ENCODE measurements at places on chromosomes 4 and X.

DNA sequence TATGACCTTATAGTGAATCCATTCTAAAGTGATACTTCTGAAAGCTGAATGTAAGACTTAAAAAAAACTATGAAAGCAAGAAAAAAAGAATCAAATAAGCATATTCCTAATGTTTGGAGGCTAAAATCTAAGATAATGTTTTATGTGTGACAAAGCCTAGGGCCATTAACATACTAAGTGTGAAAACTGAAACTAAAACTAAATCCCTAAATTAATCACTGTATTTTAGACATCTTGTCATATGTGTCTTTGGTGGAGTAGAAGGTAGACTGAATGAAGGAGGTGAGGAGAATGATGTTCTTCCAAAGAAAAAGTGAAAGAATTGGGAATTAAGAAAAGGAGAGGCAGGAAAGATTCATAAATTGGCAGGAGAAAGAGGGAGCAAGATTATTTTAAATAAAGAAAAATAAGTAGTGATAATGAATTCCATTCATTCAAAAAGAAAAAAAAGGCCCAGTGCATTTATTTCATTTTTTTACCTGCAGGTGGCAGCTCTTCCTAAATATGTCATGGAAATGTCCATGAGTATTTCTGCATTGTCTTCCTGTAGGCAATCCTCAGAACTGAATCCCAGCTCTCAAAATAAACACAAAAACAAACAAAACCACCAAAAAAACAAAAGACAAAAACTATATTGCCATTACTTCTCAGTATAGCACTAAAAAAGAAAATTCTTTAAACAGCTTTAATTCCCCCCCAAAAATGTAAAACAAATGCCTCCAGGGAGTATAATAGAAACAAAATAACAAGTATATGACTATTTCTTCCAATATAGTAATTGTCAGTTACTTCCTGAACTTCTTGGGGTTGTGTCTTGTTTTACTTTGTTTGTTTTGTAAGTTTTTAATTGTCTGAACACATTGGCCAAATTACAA, 17.0 kb upstream of the AP1AR start:
- no peak for DNase-seq

DNA sequence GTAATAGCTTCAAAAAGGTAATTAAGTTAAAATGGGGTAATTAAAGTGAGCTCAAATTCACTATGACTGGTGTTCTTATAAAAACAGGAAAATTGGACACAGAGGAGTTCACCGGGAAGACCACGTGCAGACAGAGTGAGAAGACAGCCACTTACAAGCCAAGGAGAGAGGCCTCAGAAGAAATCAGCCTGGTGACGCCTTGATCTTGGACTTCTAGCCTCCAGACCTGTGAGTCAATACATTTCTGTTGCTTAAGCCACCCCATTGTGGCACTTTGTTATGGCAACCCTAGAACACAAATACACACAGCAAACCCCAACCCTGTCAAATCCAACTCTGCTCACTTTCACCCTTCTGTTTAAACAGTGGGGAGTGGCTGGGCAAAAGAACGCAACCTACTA, 4.1 kb upstream of the CD38 start:
- no peak for DNase-seq

DNA sequence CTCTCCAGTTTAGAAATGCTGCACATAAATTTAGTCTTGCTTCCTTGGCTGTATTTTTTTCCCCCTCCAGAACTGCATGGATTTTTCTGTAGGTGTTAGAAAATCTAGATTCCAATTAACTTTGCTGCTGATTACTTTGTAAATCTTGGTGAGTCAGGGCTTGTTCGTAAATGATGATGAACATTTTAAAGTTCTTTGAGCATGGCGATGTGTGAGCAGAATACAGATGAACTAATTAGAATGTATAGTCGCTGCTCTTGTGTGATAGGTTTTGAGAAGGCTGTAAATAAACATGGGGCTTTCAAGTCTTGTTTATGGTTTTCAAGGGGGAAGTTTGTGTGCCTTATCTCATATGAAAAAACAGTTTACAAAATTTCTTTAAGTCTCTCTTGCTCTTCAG, 23.3 kb downstream of the LIMCH1 start:
- no peak for DNase-seq

GRCh38 chr4:112277220-112277619, 8.5 kb downstream of the TIFA start:
- DNase-seq: no peak

GRCh38 chr4:87192145-87192919, 28.1 kb downstream of the KLHL8 start:
- no peak for DNase-seq

- no peak for DNase-seq
These were observed 5.8 kb downstream of the RPS4X start for GRCh38 chrX:72271091-72271788.

DNA sequence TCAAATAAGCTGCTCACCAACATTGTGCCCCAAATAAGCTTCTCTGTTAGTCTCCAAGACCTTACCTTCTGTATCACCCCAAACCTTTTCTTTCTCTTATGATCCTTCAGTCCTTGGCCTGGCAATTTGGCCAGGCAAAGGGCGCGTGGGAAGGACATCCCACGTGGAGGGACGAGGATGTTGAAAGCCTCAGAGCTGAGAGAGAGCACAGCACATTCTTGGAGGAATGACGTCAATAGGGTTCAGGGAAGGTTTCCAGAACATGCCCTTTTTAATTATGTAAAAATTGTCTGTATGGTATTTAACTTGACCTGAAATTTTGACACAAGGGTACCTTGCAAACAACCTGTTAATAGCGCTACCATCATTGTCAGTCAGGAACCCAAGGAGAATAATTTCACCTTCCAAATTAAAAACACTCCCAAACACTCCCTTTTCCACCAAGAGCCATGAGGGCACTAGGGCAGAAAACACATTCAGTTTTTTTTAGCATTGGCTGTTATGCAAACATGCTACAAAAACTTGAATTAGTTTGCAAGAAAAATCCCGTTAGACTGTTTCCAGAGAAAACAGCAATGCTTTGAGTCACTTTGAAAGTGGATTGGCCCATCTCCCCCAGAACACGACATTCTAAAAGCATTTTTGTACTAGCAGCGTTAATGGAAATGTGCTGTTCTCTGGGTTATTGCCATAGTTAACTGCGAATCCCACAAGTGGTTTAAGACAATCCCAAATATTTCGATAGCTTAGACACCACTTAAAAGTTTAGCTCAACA, 183.2 kb upstream of the PUDP start:
- DNase-seq: peak; percentile 91

DNA sequence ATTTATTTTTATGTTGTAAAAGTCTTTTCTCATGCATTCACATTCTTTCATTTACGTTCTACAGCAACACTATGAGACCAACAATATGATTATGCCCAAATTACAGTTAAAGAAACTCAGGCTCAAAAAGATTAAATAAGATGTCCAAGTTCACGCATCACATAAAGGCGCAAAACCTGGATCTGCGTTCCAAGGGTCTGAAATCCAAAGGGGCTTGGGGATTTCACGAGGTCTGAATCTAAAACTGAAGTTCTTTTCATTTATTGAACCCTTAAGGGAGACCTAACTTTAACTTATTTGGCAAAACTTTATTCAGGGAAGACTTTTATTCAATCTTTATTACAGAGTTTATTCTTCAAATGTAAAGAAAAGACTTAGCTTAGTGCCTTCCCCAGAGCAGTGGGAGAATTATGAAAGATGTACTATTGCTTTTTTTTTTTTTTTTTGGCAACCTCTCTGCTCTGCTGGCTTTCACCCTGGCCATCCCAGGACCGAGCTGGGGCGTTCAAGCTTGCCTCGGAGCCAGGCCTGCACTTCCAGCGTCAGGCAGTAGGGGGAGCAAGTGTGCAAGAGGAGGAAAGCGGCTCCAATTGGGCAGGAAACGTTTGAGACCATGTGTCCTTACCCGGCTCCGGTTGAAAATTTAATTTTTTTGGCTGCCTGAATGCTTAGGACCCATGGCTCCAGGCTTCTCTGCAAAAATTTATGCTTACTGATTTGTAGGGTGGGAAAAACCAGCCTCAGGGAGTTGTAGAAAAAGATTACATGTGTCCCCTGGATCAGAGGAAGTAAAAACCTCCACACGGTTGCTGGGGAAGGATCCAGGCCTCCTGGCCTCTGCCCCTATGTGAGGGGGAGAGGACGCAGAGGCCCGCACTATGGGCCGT, 344.3 kb upstream of the KLF3 start:
- peak; percentile 69 for DNase-seq

GRCh38 chrX:70289168-70289792, 447 bp downstream of the PDZD11 start:
- no peak for DNase-seq

GRCh38 chr4:147103403-147103946, 157.8 kb upstream of the TTC29 start:
- DNase-seq: peak; percentile 93

GRCh38 chr4:94978904-94979303, 221.1 kb downstream of the BMPR1B start:
- DNase-seq: no peak

DNA sequence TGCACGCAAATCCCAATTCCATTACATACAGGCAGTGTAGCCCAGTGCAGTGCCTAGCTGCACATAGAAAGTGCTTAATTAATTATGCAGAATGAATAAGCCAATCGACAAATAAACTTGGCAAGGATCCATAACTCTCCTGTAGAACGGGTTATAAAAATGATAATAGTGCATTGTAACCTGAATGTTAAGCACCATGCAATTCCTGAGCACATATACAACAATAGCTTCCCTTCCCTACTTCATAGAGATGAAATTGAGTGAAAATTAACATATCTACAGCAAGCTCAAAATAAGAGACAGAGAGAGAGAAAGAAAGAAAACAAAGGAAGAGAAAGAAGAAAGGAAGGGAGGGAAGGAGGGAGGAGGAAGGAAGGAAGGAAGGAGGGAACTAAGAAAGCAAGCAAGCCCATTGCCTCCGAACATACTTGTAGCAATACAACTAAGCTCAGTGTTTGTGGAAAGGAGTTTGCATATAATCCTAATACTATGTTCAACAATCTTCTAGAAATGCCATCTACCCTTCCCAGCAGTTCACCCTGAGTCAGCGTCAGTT, 1074.0 kb upstream of the LCORL start:
- DNase-seq: no peak

DNA sequence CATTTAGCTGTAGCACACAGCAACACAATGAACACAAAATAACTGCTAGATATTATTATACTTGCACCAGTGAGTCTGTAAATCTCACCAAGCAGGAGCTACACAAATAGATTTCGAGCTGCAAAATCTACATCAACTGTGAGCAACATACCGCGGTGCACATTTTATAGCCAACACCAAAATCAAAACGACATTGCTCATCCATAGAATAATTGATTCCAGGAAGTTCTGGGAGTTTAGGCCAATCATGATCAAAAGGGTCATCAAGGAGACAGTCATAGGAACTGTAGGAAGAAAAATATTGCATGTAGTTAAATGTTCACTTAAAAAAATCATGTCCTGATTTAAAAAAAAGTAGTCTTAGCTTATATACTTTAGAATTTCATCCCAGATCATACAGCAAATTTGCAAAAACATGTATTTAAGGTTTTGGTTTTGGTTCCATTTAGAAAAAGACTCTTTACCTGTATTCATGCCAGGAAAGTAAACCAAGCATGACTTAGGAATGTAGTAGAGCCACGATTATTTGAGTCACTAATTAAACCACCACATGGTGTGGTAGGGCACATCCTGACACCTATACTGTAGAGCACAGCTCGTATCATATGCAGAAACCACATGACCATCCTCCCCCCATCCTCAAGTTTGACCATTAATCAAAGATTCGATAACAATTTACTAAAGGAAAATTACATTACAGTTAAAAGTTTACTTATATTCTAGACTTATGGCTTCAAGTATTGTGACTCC, 250.4 kb downstream of the ADAMTS3 start:
- DNase-seq: no peak

DNA sequence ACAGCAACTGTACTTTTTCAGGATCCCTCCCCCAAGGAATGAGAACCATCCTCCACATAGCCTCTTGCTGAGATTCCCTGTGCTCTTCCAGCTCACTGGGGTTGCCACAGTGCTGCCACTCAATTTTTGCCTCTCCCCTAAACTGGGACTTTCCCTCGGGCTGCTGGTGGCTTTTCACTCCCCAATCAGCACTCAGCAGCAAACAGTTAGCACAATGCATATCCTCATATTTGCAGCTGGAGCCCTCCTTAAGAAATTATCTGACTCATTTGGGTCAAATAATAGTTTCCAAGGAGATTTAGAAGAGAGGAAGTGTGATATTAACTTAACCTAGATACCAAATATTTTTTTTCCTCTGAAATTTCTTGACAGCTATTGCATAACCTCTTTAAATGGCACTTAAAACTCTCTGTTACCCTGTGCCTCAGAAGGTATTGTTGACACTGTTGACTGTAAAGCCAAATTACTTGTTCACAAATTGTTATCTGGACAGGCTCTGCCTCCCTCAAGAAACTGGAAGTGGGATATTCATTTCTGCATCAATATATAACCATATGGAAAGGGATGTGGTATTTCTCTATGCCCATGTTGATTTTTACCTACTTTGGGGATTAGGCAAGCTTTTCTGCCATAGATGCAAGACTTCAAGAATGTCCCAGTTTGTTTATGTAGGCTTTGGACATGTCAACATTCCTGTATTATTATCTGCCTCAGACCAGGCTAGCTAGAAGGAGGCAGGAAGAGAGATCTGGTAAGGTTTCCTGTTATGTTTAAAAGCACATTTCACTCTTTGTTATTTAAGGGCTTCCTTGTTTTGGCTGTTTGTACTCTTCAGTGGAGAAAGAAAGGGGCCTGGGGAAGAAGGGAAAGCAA, 58.0 kb downstream of the SEPTIN11 start:
- no peak for DNase-seq

GRCh38 chr4:66376396-66376795, 706.1 kb upstream of the EPHA5 start:
- no peak for DNase-seq

GRCh38 chr4:103778221-103778620, 58.4 kb upstream of the TACR3 start:
- DNase-seq: no peak

DNA sequence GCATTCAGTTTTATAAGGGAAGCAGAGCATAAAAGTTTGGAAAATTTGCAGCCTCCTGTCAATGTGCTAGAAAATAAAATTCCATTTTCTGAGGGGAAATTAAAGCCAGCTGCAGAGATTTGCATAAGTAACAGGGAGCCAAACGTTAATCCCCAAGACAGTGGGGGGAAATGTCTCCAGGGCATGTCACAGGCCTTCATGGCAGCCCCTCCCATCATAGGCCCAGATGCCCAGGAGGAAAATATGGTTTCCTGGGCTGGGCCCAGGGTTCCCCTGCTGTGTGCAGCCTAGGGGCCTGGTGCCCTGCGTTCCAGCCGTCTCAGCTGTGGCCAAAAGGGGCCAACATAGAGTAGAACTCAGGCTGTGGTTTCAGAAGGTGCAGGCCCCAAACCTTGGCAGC, 9.3 kb downstream of the RNF4 start:
- DNase-seq: no peak

- DNase-seq: no peak
These were observed 211.8 kb downstream of the PPP3CA start for GRCh38 chr4:101135371-101136010.

GRCh38 chr4:102298716-102299115, 46.6 kb downstream of the SLC39A8 start:
- DNase-seq: no peak

GRCh38 chr4:175341203-175341755, 423.1 kb downstream of the ADAM29 start:
- DNase-seq: no peak
